NCI-H748 treated with DMSO at 0.1 percent for 48 hours (cell line): ENCODE measurements at places on chromosomes 7 and 10.

DNA sequence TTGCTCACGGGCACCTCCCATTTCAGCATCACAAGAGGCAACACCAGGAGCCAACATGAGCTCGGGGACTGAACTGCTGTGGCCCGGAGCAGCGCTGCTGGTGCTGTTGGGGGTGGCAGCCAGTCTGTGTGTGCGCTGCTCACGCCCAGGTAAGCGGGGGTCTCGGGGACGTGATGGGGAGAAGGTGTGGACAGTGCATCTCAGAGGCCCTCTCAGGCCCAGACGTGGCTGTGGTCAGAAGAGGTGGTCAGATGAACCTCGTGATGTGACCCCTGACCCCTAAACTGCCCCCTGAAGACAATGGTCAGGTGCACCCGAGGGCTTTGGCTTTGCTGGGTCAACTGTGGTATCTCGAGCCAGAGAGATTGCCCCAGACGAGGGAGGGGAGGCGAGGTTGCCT is 6.1 kb downstream of the LAT2 start:
- DNase-seq, result no peak

GRCh38 chr10:11612021-11613001 is 861 bp upstream of the USP6NL start:
- no peak for DNase-seq

GRCh38 chr7:149196705-149197171 is 1.4 kb downstream of the ZNF282 start:
- DNase-seq, result no peak

DNA sequence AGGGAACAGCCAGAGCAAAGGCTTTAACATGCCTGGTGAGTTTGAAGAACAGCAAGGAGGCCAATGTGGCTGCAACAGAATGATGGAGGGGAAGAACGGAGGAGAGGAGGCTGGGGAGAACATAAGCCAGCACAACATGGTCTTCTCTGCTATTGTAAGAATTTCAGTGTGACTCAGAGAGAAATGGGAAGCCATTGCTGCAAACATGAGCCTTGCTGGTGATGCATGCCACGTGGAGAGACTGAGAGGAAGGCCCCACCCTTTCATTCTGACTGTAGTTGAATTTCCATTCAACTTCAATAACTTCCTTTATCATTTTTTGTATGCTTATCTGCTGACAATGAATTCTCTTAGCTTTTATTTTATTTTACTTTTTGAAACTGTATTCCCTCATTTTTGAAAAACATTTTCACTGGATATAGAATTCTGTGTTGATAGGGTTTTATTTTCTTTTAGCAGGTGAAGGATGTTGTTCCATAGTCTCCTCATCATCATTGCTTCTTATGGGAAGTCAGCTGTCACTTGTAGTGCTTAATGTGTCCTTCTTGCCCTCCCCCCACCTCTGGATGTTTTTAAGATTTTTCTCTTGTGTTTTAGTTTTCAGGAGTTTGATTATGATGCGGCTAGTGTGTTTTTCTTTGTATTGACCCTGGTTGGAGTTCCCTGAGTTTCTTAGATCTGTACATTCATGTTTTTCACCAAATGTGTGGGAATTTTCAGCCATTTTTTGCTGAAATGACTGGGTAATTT is 46.4 kb upstream of the LEP start:
- no peak for DNase-seq

GRCh38 chr7:18086165-18087025 is 58.7 kb upstream of the PRPS1L1 start:
- peak; percentile 15 for DNase-seq

- no peak for DNase-seq
These were observed 4.3 kb downstream of the SNX8 start for GRCh38 chr7:2309889-2310331.

GRCh38 chr7:154353355-154353767 is 301.2 kb downstream of the DPP6 start:
- no peak for DNase-seq

DNA sequence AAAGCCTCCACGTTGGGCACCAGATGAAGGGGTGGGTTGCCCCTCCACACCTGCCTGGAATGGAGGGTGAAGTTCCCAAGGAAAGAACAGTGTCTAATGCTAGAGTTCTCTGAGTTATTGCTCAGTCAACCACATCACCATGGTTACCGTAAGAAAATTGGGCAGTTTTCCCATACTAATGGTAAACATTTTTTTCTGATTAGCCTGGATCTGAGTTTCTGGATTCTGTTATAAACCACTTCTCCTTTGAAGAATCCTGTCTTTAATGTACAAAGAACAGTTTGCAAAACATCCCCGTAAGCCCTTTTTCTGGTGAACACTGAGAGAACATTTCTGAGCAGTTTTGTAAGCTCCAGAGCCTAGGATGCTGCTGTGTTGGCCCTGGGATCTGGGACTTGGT is 45.5 kb downstream of the ABCC2 start:
- DNase-seq, result no peak

- DNase-seq, result no peak
These were observed 304.2 kb downstream of the CDC14C start for GRCh38 chr7:49228426-49229098.

GRCh38 chr7:144516729-144517525 is 113.4 kb upstream of the NOBOX start:
- DNase-seq, result no peak

DNA sequence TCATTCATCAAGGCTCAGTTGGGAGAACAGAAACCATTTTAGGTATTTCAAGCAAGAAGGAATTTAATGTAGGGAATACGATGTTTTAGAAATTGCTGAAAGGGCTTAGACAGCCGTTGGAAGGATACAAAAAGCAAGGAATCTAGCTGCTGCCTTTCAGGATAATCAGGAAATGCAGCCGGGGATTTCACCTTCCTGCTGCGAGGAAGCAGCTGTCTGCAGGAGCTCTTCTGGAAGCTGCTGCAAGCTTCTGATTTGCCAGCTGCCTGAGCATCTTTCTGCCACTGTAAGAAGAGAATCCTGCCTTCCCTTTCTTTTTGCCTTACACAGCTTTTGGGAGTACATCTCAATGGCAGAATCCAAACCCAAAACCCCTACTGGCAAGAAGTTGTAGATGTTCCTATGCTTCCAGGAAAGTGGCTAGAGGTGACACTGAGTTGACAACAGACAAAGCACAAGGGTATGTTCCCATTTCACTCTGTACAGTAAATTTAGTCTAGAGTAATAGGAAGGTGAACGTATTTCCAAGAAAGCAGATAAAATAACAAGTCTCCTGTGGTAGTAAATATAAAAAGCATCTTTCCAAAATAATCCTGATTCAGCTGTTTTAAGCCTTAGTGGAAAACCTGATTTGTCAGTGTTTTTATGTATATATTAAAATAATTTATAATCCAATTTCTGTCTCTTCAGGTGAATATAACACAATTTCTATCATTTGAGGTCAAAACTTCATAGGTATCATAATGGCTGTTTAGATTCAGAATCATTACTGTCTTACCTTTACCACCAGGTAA is 148.4 kb upstream of the LRGUK start:
- no peak for DNase-seq

DNA sequence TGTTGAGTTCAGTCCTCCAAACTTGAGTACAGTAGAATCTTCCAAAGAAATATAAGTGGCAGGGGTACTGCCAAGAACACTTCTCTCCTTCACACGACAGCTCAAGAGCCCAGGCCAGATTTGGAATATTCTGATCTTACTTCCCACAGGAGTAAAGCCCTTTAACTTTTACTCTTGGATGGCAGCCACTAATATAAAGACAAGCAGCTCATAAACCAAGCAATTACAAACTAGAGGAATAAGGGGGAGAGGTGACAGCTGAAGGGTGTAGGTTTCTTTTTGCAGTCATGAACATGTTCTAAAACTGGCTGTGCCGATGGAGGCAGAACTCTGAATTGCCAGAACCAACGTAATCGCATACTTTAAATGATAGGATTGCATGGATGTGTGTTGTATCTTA is 74.8 kb downstream of the SVIL start:
- no peak for DNase-seq

- DNase-seq, result no peak
These were observed 106.6 kb upstream of the SHH start for GRCh38 chr7:155918720-155919390.

- no peak for DNase-seq
These were observed 143.4 kb upstream of the GLI3 start for GRCh38 chr7:42380401-42380800.
